ENCODE measurements at places on chromosomes 1 and 21.

- no peak for DNase-seq
Measured at GRCh38 chr1:241627453-241628259, 12.5 kb downstream of the CHML start.

DNA sequence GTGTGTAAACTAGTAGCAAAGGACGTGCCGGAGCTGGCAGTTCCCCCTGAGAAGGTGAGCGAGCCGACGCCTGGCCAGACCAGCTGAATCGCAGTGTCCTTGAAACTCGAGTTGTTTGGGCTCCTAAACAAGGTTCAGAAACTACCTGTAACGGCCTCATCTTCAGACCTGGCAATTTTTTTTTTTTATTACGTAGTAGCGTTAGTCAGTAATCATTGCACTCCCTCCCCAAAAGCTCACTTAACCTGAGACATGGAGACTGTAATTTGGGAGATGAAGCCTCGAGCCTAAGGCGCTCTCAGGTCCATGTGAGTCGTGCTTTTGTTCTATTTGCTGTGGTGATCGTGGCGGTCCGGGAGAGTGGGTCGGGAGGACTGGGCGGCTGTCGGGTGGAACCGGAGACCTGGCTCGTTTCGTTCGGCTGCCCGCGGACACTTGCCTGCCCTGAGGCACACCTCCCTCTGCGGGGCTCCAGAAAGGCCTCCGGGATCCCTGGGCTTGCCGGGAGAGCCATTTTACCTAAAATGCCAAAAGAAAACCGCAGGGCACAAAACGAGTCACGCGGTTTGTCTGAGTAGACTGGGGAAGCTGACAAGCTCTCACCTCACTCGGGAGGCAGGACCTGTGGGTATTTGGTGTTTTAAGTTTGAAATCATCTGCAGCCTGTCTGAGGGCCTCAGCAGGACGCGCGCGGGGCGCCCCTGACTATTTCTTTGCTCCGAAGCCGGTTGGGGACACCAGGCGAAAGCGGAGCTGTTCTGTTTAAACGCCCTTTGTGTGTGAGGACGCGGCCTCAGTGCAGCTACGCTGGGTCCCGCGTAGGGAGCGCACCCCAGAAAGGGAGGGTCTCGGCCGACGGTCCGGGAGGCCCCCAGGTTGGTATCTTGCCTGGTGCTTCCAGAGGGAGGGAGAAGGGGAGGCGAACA is 722 bp downstream of the LHX8 start:
- no peak for DNase-seq

DNA sequence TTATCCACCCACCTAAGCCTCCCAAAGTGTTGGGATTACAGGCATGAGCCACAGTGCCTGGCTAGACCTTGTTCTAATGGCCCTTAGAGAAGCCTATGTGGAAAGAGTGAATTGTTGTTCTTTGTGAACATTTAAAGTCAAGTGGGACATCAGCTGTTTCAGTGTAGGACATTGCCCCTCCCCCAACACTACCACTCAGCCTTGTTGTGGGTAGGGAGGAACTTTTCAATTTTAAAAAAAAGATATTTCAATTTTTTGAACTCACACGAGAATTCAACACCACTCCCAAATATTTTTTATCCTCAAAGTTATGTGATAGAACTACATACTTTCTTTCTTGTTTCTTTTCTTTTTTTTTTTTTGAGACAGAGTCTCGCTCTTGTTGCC is 36.7 kb upstream of the TMEM222 start:
- DNase-seq = no peak

GRCh38 chr1:25461849-25462248 is 31.2 kb downstream of the MACO1 start:
- no peak for DNase-seq

DNA sequence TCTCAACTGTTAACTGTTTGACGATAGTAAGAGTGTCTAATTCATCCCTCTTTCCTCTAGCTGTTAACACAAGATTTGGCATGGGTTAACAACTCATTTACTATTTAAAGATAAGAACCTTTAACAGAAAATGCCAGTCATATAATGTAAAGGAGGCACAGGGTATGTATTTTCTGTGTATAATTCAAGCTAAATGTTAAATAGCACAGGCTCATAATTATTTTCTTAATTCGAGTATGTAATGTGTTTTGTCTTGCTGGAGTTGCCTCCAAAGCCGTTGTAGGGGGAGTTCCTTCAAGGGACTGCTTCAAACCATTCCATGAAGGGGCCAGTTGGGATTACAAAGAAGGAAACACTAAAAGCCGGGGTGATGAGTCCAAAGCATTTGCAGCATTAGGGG is 111.5 kb downstream of the NCAM2 start:
- no peak for DNase-seq

- no peak for DNase-seq
Measured at GRCh38 chr1:105492921-105493320, 1563.6 kb upstream of the PRMT6 start.

DNA sequence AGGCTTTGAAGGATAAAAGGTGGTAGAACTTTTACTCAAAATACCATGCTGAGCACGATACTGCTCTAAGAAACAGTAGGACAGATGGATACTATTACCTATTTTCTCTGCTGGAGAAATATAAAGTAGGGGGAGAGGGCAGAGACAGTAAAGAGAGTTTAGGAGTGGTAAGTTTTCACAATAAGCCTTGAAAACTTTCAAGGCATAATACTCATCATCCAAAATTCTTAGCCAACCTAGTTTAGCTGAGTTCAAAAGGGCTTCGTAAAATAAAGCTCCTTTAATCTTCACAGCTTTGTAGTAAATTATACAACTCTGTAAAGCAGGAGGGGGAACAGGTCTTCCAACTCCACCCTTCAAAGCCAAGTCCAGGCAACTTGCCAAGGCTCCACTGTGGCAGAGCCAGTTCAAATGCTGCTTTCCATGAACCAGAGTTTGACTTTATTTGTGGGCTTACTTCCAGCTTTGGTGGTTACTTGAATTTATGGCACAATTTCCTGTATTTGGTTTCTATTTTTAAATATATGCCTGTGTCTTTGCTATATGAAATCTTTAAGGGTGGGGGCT is 15.5 kb downstream of the TEX38 start:
- DNase-seq = no peak

DNA sequence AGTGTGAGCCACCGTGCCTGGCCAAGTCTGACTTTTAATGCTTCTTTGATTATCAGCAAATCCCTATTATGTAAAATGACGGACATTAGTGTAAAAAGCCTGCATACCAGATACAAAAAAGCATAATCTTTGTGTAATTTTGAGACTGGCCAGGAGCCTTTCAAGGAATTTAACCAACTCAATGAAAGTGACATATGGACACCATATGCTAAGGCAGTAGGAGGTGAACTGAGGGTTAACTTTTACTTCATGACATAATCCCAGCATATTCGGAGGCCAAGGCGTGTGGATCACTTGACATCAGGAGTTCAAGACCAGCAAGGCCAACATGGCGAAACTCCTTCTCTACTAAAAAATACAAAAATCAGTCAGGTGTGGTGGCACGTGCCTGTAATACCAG is 94.6 kb downstream of the EIF4G3 start:
- no peak for DNase-seq

DNA sequence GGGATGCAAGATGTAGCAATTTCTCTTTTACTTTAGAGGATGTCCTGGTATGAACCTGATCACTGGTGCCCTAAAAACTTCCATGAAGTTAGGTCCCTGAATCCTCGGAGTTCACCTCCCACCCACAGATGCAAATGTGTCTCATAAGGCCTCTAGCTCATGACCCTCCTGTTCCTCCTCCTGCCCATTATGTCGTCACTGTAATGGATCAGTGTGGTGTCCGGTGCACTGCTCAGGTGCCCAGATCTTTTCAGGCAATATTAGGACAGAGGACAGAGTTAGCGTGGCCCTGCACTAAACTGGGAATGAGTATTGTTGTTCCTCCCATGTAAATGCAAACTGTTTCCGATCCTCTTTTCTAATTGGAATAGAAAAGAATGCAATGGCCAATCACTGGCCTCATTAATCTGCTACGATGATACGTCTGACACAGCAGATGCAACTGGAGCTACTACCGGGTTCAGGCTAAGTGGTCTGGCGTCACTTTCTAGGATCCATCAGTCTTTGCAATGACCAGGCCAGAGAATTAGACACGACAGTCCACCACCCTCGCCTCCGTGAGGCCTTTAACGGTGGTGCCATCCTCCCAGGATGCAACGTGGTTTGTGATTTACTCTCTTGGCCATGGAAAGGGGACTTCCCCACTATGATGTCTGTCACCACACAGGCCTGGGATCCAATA is 3.4 kb upstream of the COL6A2 start:
- no peak for DNase-seq

DNA sequence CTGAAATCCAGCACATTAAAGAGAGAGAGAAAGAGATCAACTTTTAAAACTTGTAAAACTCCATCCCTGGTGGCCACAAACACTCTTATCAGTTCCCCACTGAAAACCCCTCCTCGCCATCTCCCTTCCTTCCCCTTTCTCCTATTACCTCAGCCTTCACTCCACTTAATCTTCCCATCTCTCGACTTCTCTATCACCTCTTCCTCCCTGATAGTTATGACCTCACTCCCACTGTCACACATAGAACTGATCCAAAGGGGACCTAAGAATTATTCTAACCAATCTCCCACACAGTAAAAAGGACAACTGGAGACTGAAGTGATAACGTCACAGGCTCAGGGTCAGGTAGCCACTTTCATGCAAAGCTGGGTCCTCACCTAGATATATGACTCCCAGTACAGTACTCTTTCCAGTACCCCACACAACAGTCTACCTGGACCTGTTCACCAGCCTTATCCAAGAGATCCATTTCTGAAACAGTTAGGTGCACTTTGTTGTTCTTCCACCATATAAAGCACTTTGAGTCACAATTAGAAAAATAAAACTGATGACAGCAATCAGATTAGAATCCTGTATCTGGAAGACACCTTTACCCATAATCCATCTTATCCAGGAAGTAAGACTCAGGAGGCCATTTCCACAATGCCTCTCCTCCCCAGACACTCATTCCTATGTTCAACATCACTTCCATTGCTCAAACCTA is 324.8 kb downstream of the SMYD3 start:
- no peak for DNase-seq
